COR-L47 (cell line): ENCODE measurements at places on chromosomes 4 and X.

- no peak for DNase-seq
These were observed 2.7 kb downstream of the CT55 start for GRCh38 chrX:135168486-135168885.

GRCh38 chr4:152081024-152081423, 320.2 kb upstream of the GATB start:
- DNase-seq, result no peak

- no peak for DNase-seq
These were observed 98.2 kb upstream of the NRK start for GRCh38 chrX:105723966-105724735.

DNA sequence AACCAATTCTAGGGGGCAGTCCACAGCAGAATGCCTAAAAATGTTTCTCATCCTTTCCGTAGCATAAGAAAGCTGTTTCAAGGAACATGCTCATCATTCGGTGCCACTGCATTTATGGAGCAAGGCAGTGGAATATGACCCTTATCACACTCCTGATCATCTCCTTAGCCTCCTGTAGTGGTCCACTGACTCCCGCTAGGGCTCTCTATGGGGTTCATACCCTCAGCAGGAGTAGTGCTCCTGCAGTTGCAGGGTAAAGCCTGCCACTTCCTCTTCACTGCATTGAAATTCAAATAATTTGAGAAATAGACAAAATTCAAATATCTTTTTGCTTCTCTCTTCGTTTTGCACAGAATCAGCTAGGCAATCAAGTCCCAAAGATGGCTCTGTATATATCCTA, 107.0 kb downstream of the NDST3 start:
- DNase-seq, result no peak

DNA sequence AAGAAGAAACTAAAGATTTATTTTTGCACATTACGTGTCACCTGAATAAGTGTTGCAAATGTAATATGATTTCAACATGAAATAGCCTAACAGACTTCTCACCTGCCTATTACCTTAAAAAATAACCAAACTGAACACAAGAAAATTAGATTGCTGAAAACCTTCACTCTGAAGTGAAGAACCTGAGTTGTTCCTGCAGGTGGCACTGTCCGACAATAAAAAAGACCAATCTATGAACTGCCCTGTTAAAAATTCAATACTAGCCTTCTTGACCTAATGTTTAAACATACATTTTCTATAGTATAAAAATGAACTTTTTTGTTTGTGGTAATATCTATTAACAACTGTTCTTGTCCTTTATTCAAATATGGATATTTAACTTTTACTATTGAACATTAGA, 69.2 kb upstream of the PNPLA4 start:
- peak; percentile 2 for DNase-seq

GRCh38 chr4:84718699-84719098, 135.8 kb downstream of the CDS1 start:
- DNase-seq, result no peak

DNA sequence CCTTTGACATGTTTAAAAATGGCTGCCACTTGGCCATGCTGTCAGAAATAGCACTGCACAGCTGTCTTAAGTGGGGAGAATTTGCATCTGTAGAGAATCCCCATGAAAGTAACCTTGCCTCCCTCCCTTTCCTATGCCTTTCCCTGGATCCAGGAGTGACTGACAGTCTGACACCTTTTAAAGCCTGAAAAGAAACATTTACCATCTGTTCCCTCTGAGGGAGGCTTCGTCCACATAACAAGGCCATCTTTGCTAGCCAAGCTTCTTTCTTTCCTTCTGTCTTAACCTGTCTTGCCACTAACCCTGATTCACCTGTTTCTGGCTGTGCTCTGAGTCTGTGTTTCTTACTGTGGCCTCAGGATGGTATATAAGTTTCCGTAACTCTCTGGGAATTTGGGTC, 21.3 kb upstream of the AADAT start:
- DNase-seq, result no peak

DNA sequence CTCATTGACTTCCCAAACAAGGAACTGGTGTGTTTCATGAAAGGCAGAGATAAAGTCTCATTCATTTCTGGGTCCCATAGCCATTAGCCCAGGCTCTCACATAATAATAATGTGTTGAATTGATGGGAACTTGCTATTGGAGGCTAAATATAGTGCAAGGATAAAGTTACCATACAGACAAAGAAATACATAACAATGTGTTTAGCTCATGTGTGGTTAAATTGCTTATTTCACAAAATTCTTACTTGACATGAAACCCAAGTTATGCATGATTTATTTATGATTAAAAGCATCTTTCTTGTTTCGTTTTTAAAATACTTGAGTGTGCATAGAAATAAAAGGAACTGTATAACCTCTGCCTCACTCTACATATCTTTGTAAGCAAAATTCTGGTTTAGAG, 37.3 kb upstream of the LPAR4 start:
- DNase-seq, result no peak

DNA sequence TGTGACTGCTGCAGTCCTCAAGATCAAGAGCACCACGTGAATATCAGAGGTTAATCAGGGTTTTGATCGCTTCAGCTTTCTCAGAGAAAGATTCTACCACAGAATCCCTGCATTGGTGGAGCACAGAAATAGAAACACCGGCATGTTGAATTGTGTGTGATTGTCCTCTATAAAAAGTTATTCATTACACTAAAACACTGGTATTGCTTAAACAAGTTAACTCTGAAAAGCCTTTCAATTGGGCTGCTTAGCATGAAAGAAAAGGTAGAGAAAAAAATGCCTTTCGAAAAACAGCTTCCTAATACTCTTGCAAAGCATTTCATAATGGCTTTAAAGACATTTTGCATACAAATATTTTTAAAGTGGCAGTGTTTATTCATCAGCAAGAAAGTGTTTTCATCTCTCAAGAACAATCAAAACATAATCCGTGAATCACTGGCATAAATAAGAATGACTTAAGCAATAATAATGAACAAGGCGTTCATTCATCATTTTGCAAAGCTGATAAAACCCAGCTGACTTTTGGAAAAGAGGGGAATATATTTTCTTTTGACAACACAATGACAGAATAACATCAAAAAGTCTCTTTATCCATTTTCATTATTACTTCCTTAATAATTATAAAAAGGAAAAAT, 61.1 kb downstream of the HELT start:
- no peak for DNase-seq

DNA sequence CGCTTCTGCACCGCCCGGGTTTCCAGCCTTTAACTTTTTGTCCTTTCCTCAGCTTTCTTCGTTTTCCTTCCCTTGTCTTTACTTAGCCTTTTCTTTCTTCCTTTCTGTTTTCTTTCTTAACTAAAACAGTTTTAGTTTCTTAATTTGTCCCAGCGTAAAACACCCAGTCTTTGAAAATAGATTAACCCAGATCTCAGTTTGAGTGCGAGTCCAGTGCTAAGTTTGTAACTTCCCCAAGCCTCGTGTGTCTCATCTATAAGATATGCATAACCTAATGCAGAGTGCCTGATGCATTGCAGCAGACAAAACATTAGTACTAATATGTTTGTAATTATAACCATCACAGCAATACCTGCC, 460 bp upstream of the GEMIN8 start:
- DNase-seq, result no peak

DNA sequence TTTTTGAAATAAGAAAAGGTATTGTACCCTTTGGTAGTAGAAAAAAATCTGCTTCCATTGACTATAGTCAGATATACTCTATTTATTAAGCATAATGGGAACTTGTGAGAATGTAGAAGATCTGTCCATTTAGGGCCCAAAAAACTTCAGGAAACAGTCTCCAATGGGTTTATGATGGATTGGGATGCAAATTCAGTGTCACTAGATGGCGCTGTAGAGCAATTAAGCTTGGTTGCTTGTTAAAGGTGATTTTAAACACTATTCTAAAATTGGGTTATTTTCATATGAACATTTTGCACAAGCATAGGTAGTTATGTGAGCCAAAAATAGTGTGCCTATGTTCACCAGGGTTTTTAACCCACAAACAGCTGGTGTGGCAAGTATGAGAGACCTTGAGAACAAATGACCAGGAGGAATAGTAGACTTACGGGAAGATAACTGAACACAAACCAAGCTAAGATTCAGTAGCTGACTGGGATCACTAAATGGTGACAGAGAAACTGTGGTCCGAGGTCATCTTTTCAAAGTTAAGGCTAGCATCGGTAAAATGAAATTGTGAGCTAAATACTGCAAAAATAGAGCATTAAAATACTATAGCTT, 80.3 kb upstream of the LSM6 start:
- DNase-seq, result peak; percentile 64

GRCh38 chr4:55868581-55869090, 15.2 kb downstream of the EXOC1 start:
- DNase-seq, result no peak

GRCh38 chr4:161907590-161907955, 256.2 kb downstream of the FSTL5 start:
- no peak for DNase-seq

DNA sequence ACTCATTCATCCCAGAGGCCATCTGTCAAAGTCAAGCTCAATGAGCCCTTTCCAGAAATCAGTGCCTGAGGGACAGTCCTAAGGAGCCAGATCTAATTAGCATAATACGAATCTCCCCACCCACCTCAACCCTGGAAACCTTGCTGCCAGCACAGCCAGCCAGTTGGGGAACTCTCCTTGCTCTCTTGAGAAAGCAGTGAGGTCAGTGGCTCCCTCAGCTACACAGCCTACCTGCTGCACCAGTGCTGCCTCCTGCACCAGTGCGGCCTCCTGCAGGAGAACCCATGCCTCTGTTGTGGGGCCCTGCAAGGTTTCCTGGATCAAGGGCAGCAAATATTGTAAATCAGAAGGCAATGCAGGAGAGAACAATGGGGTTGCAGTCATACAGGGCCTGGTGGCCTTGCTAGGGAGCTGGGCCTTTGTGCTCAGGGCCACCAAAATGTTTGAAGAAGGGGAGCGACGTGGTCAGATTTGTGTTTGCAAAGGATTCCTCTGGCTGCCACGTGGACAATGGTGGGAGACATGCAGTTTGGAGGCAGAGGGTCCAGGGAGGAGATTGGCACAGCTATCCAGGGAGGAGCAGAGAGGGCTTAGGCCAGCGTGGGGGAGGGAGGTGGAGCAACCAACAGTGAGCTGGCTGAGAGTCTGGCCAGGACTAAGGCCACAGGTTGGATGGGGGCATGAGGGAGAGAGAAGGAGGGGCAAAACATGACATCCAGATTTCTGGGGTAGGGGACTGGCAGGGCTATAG, 124.3 kb upstream of the MAMLD1 start:
- DNase-seq, result no peak

DNA sequence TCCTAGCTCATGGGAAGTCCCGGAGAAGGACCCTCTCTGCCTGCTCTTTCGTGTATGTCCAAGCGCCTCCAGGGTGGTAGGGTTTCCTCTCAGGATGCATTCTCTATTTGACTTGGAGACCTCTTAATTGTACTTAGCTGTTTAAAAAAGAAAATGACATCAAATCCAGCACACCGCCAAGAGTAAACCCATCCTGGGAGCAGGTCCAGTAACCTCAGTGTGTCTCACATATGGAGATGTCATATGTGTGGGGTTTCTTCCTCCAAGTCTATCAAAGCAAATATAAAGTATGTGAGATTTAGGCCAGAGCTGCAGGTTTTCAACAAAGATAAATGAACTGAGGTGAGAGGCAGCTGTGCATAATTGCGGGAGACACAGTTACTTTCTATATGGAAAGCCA, 209.4 kb upstream of the ANXA3 start:
- no peak for DNase-seq

DNA sequence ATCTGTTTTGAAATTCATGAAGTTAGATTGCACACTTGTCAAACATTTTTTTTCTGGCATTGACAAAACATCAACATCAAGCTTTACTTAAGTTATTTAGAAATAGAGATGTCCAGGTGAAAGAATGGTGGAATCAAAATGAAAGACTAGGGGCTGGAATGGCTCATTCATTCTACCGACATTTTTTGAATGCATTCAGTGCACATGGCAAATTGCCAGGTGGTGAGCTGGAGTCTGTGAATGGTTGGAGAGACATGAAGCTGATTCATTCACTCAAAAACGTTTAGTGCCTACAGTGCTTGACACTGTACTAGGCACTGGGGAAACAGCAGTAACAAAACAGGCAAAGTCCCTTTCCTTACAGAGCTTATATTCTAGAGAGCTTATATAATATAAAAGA, 292.4 kb downstream of the PPP1R2C start:
- DNase-seq, result no peak
